Right cardiac atrium (tissue), 5 donors: ENCODE measurements at places on chromosomes 1 and 21. TPM values are rescaled to one million over a fixed set of nuclear protein-coding genes. Genes with fewer than 3 reads are reported as not detected.
A peak's percentile ranks its signal among the peaks of the same experiment; 100 is the strongest.

The C2CD4D gene
- total RNA-seq: 0.21 TPM

DNA sequence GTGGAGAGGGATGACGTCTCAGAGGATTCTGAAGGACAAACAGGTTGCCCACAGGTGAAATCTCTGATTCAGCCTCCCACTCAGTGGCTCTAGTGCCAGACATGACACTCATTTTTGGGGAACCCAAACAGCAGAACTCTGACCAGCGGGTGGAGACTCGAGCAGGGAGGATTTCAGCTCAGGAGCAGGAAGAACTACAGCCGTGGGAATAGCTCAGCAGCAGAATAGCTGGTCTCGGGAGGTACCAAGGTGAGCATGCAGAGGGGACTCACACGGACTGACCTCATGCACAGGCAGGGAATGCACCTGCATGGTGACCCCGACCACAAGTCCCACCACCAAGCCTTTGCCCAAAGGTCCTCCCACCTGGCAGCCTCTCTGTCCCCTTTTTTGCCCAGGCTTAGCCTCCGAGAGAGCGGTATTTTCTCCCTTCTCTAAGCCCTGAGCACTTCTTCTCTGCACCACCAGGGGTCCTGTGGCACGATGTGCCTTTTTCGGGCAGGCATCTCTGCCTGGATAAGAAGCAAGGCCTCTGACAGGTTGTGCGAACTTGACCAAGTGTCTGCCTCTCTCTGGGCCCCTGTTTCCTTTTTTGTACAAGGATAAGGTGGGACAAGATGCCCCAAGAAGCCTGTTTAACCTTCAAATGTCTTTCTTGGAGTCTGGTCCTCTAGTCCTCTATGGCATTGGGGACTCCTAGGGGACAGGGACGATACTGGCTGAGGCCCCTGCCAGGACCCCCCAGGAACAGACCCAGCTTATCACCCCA is 8.8 kb upstream of the FGR start:
- DNase-seq: peak; percentile 82

DNA sequence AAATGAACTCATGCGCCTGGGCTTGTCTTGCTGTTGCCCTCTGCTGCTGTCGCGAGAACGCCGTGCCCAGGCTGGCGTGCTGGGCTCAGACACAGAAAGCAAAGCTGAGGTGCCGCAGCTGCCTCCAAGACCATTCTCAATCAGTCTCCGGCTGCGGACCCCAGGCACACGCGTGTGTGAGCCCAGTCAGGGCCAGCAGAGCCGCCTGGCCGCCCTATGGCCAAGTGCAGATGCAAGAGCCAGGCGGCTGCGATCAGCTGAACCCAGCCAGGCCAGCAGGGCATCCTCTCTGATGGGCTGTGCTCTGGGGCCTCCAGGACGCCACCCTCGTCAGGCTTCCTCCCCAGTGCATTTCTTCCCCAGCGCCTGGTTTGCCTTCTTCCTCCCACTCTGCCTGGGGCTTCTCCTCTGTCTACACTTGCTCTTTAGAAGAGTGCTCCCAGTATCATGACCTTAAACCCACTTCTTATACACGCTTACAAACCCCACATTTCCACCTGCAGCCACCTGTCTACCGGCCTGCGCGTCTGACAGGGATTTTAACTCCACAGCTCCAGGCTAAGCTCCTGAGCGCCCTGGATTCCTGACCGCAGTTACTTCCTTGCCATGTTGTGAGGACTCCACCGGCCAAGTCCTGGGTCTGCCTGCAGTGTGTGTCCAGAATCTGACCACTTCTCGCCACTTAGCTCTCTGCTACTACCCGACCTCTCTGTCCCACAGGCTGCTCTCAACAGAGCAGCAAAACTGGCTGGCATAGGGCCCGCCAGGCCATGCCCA is 21.7 kb upstream of the LRRC47 start:
- no peak for DNase-seq

DNA sequence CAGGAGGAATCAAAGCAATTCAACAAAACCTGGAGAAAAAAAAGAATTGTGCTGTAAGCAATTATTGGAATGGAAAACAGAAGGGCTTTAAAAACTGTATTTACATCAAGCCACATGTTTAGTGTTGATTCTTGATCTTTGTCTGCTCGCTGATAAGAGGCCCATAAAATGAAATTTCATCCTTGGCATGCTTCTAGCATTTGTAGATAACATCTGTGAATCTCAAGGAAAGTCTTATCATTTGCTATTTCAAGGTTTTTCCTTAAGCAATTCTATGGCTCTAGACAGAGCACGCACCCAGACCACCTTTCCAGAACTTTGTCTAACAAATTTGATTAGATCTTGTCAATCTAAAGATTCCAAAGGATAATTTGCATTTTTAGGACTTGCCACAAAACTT is 181.0 kb upstream of the FGGY start:
- DNase-seq: no peak

The UTS2 gene
- total RNA-seq: not detected

DNA sequence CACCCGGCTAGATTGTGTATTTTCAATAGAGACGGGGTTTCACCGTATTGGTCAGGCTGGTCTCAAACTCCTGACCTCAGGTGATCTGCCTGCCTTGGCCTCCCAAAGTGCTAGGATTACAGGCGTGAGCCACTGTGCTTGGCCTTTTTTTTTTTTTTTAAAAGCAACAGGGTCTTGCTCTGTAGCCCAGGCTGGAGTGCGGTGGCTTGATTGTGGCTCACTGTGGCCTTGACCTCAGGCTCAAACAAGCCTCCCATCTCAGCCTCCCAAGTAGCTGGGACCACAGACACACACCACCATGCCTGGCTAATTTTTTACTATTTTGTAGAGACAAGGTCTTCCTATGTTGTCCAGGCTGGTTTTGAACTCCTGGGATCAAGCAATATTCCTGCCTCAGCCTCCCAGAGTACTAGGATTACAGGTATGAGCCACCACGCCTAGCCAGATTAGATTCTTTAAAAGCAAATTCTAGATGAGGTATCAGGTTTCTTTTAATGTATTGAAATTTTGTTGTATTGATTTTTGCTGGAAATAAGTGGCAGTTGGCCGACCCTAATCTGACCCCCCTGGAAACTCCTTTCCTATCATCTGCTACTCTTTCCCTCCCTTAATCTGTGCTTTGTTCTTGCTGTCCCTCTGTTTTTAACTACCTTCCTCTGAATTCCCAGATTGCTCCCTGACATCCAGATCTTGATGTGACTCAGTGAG is 26.6 kb downstream of the ZFYVE9 start:
- no peak for DNase-seq

- peak; percentile 86 for DNase-seq
Measured at GRCh38 chr1:110412576-110412975, 5.1 kb upstream of the LAMTOR5 start.

DNA sequence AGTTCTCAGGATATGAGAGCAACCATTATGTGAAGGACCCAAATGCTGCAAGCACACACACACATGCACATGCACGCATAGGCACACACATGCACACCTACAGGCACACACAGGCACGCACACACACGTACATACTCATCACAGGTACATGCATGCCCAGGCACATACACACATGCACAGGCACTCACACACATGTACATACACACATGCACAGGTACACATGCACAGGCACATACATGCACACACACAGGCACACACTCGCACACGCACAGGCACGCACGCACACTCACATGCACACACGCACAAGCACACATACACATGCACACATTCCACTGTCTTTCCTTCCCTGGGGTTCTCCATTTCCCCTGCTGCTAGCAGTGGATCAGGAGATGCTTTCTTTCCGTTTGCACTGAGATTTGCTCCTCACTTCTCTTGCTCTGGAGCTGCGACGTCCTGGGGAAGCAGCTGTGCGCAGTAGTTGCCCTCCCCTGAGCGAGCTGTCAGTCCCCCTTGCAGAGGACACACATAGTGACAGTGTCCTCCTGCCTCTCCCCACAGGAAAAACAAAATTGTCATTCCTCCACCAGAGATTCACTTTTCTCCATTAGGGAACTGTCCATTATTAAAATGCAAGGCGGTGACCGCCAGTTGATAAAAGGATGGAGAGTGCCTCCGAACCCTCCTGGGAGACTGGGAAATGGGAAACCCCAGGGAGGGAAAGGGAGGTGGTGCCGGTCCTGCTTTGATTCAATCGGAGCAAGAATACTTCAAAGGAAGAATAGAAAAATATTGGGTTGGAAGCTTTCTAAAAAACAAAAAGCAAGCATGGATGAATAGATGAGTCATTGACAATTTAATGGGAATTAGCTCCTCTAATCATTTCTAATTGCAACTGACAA is 69.5 kb downstream of the WDR4 start:
- DNase-seq: no peak

- DNase-seq: no peak
Measured at GRCh38 chr1:45258059-45258650, 51.8 kb upstream of the ZSWIM5 start.

The OLFML3 gene
- 31.1 TPM for total RNA-seq
